ENCODE measurements at places on chromosomes 6 and 20.

- no peak for DNase-seq
Measured at GRCh38 chr20:20897922-20898321, 185.5 kb upstream of the RALGAPA2 start.

- no peak for DNase-seq
Measured at GRCh38 chr6:133833949-133834359, 55.0 kb upstream of the TCF21 start.

DNA sequence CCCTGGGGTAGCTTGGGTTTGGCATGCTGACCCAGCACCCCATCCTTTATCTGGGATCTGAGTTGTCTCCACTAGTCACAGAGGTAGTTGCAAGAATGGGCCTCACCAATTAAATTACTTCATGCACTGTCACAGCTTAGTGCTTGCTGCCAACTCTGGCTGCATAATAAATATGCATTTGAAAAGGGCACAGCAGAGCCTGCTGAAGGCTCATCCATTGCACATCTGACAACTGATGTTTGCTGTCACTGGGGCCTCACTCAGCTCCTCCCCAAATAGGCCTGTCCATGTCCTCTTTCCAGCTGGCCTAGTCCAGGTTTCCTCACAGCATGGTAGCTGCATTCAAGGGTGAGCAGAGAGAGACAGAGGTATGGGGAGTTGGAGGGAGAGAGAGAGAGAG is 13.3 kb upstream of the NXT1 start:
- no peak for DNase-seq

DNA sequence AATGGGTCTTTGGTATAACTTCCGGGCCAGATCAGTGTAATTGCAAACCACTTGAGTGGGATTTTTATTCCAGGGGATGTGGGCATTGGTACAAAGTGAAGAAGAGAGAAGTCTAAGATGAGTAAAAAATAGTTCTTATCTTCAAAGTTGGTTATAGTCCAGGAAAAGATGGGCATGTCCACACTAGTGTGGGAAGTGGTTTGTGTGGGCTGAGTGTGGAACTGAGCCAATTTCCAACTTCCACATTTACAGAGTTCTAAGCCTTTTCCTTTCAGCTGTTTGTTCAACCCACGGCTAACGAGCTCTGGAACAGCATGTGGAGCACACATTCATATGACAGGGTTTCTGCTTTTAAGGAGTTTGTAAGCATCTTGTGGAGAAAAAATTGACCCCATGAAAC is 72.3 kb upstream of the IFNGR1 start:
- DNase-seq, result no peak

DNA sequence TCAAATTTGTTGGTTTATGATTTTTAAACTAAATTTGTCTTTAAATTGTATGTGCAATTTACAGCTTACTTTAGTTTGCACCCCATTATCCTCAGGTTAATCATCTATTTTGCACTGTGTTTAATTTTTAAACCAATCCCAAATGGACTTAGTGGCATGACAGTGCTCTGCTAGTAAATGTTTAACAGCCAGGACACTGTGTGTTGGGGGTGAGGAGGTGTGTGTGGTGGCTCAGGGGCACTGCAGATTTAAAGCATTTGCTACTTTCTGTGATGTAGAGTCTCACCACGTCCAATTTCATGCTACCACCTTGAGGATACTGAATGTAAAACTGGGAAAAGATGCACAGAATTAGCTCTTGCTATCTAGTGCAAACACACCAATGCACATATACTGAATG is 225.7 kb downstream of the HAO1 start:
- DNase-seq, result no peak

GRCh38 chr20:50916934-50917333 is 14.3 kb downstream of the ADNP start:
- no peak for DNase-seq

DNA sequence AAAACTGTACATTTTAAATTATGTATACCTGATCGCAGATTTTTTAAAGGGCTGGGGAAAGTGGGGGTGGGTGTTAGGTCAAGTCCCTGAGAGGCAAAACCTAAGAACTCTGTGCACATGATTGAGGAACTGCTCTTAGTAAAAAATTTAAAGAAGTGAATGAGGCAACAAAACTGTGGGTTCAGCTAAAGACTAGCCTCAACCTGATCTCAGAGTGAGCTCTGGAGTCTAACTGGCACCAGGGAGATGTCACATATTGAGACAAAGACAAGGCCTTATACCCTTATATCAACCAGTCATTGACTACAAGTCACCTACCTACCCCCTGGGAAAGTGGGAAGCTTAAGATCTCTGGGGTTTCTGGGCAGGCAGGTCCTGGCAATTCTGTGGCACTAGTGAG is 27.4 kb upstream of the RUNX2 start:
- DNase-seq, result no peak

GRCh38 chr6:79250559-79250958 is 16.1 kb upstream of the HMGN3 start:
- no peak for DNase-seq

GRCh38 chr6:139242457-139243240 is 49.1 kb downstream of the TXLNB start:
- no peak for DNase-seq

GRCh38 chr20:63461104-63461763 is 11.2 kb downstream of the KCNQ2 start:
- DNase-seq, result no peak

GRCh38 chr6:85594197-85594930 is 706 bp upstream of the SNX14 start:
- no peak for DNase-seq

DNA sequence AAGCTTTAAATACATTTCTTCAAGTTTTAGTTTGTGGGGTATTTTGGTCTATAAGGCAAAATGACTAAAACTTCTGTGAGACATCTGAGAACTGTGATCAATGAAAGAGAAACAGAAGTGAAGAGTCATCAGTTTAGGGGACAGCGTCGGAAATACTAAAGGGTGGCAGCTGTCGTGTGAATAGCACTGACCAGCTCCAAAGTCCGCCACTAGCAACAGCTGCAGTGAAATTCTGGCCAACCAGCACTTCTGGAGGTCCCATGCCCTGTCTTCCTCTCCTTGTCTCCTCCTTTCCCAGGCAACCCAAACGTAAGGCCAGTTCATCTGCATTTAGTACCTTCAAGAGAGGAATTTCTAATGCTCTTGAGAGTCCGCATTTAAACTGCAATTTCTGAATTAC is 87.5 kb downstream of the DACT2 start:
- no peak for DNase-seq

DNA sequence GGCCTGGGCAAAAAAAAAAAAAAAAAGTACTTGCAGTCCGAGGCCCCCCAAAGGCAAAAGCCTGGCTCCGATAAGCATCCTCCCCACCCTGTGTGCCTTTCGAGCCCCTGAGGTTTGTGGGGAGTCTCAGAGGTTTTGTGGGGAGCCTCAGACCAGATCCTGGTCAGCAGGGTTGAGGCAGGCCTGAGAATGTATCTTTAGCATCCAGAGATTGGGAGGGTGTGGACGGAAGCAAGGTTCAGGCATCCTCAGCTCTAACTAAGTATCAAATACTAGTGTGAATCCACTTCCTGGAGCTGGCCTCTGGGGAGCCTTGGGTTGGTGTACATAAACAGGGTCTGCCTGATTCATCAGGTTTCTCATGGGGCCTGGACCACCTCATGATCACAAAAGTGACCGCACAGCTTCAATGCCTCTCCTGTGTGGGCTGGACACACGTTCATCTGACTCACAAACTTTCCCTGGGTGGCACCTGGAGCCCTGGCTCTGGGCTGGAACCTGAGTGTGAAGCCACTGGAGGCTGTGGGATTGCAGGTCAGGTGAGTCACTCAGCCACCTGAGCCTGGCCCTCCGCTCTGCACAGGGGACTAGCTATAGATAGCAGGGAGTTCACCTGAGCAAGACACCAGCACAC is 24.4 kb downstream of the PCMTD2 start:
- DNase-seq, result no peak

- DNase-seq, result peak; percentile 37
Measured at GRCh38 chr6:36735110-36736071, 37.8 kb downstream of the RAB44 start.

DNA sequence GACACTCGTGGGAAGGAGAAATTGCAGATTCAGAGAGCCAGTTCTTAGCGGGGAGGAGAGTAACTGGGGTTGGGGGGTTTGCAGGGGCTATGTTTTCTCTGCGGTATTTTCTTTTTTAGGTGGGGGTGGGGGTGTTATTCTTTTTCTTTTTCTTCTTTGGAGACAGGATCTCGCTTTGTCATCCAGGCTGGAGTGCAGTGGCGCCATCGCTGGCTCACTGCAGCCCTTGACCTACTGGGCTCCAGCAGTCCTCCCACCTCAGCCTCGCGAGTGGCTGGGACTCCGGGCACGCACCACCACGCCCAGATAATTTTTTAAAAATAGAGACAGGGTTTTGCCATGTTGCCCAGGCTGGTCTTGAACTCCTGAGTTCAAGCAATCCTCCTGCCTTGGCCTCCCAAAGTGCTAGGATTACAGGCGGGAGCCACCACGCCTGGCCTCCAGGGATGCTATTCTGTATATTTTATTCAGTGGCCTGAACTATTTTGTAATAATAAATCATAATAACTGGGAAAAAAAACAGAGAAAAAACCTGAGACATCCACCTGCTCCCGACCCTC is 57.3 kb downstream of the UBE2V1 start:
- DNase-seq, result no peak

GRCh38 chr6:93972791-93973190 is 553.4 kb upstream of the EPHA7 start:
- no peak for DNase-seq

GRCh38 chr20:62370115-62370806 is 3.1 kb upstream of the LAMA5 start:
- no peak for DNase-seq

- DNase-seq, result no peak
Measured at GRCh38 chr6:105326216-105326615, 76.7 kb downstream of the PREP start.

- no peak for DNase-seq
Measured at GRCh38 chr20:58022711-58023110, 205.7 kb downstream of the ANKRD60 start.

DNA sequence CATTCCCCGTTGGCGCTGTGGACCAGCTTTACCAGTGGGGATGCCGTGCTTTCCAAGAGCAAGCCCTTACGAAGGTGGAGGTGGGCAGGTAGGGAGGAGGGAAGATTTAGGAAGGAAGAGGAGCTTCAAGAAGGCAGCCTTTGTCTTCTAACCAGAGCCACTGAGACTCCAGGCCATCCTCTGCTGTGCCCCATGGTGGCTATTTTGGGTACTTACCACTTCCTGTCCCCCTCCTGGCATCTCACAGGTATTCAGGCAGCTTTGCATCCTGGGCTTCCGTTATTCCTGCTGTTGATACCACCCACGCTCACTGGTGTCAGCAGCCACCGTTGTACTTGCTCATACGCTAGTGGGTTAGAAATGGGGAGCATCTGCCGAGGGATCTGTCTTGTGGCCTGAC is 22.9 kb downstream of the ERMARD start:
- no peak for DNase-seq

DNA sequence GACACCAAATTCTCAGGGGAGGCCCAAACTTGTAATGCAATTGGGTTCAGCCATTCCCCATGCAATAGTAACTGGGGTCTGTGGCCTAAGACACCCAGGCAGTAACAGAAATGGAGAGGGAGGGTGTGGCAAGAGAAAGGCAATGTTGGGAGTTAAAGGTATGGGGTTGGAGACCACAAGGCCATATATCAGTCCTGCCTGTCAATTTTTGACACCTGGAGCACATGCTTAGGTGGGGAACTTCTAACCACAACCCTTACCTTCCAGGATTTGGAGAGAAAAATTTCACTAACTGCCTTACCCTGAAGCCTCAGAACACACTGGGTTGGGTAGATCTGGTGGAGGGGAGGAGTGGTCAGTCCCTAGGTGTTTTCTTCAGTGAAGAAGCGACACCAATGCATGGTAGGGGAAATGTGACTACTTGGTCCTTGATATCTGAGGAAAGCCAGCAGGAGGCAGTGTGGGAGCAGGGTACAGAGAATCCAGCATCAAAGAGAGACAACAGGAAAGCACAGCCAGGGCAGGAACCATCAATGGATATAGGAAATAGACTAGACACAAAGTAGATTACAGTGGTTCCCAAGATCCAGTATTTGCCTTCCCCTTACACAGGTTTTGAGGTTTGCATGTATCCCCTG is 6.8 kb upstream of the USP49 start:
- DNase-seq, result peak; percentile 75

DNA sequence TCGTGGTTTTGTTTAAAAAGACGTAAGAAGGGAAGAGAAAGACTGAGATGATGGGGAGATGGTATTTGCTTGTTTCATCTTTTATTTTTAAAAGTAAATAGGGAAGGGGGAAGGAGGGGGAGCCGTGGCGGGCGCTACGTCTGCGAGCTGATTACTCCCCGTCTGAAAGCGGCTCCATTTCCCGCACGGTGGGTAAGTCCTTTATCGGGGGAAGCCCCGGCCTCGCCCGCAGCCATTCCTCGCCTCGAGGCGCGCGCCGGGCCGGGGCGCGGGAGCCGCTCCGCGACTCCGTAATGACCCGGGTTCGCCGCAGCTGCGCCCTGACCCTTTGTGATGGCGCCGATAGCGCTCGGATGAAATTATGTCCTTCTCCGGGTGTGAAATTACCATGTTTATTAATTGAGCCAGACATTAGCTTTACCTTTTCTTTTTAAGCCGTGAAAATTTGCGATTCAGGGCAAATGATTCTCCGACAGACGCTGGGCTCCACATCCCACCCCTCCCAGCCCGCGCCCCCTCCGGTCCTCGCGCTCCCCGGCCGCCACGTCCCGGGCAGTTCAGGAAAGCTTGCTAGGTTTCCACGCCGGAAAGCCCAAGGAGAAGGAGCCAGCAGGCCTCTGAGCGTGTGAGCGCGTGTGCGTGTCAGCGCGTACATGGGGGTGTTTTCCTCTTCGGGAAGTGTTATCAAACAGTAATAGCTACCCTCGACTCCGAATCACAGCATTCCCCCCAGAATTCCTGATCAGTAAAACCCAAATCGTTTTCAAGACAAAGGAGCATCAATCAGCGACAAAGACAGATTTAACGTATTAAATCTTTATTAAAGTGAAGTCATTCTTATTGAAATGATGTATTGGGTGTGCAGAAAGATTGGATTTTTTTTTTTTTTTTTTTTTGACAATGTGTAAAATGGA is 30.0 kb downstream of the TFAP2A start:
- DNase-seq, result no peak

GRCh38 chr6:121630716-121631115 is 195.3 kb downstream of the GJA1 start:
- no peak for DNase-seq

- DNase-seq, result peak; percentile 23
Measured at GRCh38 chr6:43817192-43817591, 47.2 kb downstream of the VEGFA start.

GRCh38 chr20:17622851-17623508 is 53.1 kb downstream of the DSTN start:
- DNase-seq, result no peak

All from CD4-positive, alpha-beta T cell treated with Interleukin-6 for 4 hours (primary cell).